ENCODE measurements at places on chromosomes 16 and 17.

DNA sequence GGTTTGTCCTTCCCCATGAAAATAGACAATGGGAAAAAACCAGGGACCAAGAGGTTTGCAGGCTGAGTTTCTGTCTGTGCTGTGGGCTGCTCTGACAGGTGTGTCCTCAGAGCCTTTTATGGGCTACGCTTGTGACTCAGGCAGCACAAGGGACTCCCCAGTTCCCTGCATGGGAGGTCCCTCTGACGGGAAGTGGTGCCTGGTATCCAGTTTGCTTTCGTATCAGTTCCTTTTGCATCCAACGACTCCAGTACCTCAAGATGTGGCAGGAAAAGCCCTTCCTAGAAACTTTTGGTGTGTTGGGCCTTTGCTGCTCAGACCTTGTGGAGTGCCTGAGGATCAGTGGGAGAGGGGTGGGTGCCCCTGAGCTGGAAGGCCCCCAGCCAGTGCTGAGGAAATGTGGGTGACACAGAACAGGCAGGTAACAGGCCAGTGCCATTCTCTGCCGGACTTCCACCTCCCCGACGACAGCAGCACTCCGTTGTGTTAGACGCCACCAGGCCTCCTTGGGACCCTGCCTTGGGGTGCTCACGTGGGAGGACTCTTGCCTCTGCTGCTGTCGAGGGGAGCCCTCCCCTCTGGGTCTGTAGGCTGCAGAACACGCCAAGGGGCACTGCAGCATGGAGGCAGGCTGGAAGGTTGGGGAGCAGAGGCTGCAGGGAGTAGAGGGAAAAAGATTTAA, 38.4 kb upstream of the IRF8 start:
- DNase-seq, result no peak

GRCh38 chr16:8956265-8957062, 7.2 kb downstream of the USP7 start:
- no peak for DNase-seq

- DNase-seq, result no peak
Observed at GRCh38 chr16:22270525-22270924, 26.7 kb upstream of the POLR3E start.

DNA sequence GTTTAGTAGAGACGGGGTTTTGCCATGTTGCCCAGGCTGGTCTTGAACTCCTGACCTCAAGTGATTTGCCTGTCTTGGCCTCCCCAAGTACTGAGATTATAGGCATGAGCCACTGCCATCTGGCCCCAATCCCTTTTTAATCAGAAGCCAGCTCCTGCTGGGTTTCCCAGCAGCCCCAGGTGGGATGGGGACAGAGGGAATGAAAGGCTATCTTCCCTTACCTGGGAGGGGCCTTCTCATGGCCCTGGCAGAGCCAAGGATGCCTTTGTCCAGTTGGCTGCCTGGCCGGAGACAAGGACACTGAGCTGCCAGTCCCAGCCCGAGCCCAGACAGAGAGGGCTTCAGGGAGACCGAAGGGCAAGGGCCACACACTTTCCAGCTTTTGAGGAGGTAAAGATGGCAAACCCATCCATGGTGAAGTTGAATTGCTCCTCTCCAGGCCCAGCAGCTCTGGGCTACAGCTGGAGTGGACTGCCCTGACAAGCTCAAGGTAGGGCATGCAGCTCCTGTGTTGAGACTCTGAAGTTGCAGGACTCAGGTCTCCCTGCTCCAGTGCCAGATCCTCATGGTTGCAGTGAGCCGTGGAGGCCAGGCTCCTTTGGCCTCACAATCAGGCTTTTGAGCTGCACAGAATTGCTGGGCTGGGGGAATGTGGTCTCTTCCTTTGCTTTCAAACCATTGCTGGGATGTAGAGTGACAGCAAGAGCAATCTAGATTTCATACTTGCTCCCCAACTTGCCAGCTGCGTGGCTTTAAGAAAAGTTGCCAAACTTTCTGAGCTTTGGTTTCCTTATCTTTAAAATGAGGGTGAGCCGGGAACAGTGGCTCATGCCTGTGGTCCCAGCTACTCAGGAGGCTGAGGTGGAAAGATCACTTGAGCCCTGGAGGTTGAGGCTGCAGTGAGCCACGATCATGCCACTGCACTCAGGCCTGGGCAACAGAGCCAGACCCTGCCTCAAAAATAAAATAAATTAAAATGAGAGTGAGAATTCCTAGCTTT, 44.5 kb upstream of the IL34 start:
- no peak for DNase-seq

DNA sequence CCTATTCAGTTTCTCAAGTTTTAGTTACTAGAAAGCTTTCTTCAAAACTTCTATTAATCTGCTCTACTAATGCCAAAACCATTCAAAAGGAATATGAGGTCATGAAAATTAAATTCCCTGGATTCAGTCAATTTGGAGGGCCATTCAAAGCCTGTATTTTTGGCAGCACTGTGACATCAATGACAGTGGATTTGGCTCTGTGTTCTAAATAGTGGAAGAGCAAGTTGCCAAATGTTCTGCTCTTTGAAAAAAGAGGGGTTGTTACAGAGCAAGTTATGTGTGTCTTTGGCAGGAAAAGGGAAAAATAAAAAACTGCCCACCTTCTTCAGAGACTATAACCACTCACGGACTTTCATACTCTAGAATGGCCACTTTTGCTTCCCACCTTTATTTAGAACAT, 3.2 kb upstream of the C16orf46 start:
- no peak for DNase-seq

DNA sequence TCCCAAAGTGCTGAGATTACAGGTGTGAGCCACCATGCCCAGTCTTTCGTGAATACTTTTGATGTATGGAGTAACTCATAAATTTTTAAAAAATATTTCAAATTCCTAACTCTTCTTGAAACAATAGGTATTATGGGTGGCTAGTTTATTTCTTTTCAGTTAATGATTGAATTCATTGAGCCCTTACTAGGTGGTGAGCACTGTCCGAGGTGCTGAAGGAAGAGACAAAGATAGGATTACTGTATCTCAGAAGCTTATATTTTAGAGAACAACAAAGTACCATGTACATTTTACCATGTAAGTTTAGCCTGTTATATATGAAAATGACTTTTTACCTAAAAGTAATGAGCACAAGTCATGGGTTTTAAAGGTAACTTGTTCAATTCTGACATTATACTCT, 418.3 kb downstream of the NPIPA7 start:
- DNase-seq, result no peak

GRCh38 chr16:2704983-2705275, 15.1 kb downstream of the PRSS27 start:
- no peak for DNase-seq

DNA sequence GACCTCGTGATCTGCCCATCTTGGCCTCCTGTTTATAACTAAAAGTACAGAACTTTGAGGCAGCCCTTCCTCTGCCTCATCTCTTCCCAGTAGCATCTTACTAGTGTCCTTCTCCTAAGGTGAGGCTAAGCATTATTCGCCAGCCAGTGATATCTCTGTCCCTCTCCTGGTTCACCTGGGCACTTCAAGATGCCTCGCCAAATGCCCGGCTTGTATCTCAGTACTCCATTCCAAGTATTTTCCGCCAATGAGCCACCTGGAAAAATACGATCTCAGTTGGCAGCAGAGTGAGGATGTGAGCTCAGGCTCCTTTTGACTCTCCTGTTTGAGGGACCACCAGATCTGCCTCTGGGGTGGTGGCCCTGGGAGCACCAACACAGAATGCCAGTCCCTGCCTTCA, 25.9 kb upstream of the WSCD1 start:
- no peak for DNase-seq

DNA sequence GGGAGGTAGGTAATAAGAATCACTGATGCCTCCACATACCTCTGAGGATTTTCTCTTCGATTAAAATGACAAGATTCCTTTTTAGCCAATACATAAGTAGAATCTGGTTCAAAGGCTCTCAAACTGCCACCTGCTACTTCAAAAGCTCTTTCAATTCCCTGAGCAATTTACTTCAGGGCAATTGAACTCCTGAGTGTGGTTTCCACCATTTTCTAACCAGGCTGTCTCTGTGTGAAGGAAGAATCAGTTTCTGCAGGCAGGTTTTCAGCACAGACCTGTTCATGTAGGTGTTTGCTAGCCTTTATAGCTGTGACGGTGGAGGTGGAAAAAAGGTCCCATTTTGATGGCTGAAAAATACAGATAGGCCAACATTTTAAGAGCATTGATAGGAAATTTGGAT, 18.2 kb upstream of the HS3ST3B1 start:
- no peak for DNase-seq

- DNase-seq, result no peak
Observed at GRCh38 chr16:5670198-5670597, 572.6 kb upstream of the EEF2KMT start.

GRCh38 chr17:40605306-40605705, 40.0 kb upstream of the CCR7 start:
- no peak for DNase-seq

GRCh38 chr17:55186937-55187770, 77.6 kb upstream of the HLF start:
- DNase-seq, result no peak

GRCh38 chr17:57868007-57868909, 18.4 kb upstream of the MRPS23 start:
- no peak for DNase-seq

DNA sequence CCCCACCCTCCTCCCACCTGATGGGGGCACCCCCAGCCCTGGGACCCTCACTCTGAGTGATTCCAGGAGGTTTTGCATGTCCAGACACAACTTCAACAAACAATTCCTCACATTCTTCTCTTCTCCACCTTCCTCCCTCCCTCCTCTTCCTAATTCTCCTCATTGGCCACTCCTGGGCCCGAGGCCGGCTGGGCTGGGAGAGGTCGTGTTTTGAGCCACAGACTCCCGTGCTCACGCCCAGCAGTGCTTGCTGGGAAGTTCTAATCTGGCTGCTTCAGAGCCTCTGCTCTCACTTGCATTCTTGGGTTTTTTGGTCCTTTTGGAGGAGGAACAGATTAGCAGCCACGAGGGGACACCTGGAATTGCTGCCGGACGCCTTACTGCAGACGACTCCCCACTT, 157.0 kb downstream of the NTN1 start:
- no peak for DNase-seq

DNA sequence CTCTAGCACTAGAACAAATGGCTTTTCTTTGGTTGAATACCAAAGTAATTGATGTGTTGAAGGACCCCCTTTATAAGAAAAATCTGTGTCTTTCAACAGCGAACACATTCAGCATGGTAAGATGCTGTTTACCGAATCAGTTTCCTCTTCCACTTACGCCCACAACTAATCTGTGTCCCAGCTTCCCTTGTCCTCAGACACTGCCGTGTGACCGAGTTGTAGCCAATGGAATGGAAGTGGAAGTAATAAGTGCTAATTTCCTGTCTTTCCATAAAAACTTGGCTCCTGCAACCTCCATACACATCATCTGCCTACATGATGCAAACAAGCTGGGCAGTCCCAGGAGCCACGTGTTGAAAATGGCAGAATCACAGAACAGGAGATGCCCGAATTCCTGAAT, 10.4 kb downstream of the CDIPT start:
- peak; percentile 10 for DNase-seq

- DNase-seq, result no peak
Observed at GRCh38 chr16:8620535-8620934, 963 bp upstream of the METTL22 start.

GRCh38 chr17:44917456-44917855, 2.2 kb upstream of the GFAP start:
- DNase-seq, result no peak

DNA sequence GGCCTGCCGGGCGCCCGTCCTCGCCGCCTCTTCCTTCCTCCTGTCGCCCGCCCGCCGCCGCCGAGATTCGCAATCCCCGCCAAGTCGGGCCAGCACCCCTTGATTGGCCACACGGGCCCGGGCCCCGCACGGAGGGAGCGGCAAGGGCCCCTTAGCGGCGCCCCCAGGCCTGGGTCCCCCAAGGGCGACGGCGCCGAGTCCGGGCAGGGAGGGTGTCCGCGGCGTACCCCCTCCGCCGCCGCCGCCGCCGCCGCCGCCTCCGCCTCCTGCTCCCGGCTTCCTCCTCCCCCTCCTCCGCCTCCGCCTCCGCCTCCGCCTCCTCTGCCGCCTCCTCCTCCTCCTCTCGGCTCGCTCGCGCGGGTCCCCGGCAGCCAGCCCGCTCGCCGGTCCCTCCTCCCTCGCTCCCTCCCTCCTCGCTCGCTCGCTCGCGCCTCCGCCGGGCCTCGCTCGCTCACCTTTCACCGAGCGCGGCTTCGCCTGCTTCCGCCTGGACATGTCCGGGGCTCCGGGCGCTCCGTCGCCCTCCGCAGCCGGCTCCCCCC, 561 bp downstream of the ZNF423 start:
- no peak for DNase-seq

GRCh38 chr17:57286399-57287105, 30.2 kb downstream of the MSI2 start:
- no peak for DNase-seq

- DNase-seq, result no peak
Observed at GRCh38 chr17:53129863-53130262, 692.9 kb upstream of the KIF2B start.

DNA sequence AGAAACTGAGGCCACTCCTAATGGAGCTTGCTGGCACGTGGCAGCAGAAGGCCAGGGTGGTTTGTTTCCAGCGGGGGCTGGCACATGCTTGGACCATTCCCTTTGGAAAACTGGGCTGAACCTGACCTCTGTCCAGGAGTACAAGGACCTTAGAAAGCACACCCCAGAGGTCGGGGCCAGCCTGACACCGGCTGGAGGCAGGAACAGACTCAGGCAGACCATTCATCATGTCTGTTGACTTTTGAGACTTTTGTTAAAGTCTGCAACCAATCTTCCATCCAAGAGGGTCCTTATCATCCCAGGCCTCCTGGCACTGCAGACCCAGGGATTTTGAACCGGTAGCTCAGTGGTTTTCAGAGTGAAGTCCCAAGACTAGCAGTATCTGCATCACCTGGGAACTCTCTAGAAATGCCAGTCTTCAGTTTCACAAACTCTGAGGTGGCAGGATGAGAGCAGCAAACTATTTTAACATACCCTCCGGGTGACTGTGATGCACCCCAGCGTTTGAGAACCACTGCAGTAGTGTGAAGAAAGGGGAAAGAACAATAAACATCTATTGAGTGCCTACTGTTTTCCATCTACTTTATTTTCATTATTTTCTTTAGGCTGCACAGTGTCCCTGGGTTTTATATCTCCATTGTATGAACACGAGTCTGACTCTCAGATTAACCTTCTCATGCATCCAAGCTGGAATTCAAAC, 145.3 kb upstream of the PLCG2 start:
- DNase-seq, result no peak

- no peak for DNase-seq
Observed at GRCh38 chr17:61331178-61331577, 68.5 kb upstream of the TBX2 start.

DNA sequence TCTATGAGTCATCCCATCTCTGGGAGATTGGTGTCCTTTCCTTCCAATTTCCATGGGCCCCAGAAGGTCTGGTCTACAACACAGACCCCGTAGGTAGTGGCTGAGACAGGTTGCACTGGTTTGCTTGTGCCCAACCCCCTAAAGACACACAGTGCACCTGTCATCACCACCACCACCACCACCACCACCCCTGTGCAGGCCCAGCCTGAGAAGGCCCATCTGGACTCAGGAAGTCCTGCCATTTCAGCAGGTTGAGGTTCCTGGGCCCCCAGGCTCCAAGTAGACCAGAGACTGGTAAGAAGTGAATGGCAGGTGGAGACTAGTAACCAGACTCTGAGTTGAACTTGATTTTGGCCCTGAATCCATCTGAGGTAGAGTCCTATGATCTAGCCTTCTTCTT, 25.9 kb upstream of the PHB1 start:
- DNase-seq, result no peak

- DNase-seq, result no peak
Observed at GRCh38 chr17:37067555-37068111, 118.9 kb downstream of the AATF start.

- no peak for DNase-seq
Observed at GRCh38 chr16:81686391-81687130, 92.5 kb upstream of the PLCG2 start.

GRCh38 chr17:73645050-73645871, 1.0 kb upstream of the SDK2 start:
- DNase-seq, result no peak

GRCh38 chr16:5459863-5460262, 362.3 kb upstream of the EEF2KMT start:
- DNase-seq, result no peak
